Aorta (tissue), 5 donors: ENCODE measurements at places on chromosomes 1 and 21. TPM values are rescaled to one million over a fixed set of nuclear protein-coding genes. Genes with fewer than 3 reads are reported as not detected.

GRCh38 chr1:207839083-207839413 is 71.9 kb downstream of the CD34 start:
- no peak overlapping the region for H3K4me3 ChIP-seq
- H3K27me3 ChIP-seq, result no peaks in the 10 kb centered on the region
- no peaks in the 10 kb centered on the region for H3K4me1 ChIP-seq
- H3K27ac ChIP-seq, result no peak overlapping the region

DNA sequence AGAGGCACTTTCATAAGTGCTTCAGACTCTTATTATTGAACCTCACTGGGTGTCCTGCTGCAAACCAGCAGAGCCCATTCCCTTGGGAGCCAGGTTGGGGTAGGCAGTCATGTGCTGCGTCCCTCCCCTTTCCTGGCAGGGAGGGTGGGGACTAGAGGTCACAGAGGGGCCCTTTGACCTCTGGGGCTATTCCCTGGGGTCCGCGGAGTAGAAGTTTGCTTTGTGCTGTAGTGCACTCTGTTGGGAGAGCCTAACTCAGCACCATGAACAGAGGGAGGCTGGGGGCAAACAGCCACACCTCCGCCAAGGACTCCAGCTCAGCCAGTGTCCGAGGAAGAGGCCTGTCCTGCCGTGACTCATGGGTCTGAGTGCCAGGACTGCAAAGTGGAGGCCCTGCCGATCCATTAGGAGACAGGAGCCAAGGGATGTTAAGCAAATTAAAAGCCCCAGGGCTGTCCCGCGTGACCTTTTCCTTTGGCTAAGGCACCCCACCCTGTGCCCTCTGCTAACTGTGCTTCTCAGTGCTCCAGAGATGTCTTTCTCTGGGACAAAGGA is 3.0 kb upstream of the IGSF21 start:
- no peaks in the 10 kb centered on the region for H3K36me3 ChIP-seq
- H3K4me1 ChIP-seq, result no peaks in the 10 kb centered on the region
- DNase-seq, result no peak

- no peak overlapping the region for H3K4me3 ChIP-seq
- no peak overlapping the region for H3K27ac ChIP-seq
- H3K36me3 ChIP-seq, result no peaks in the 10 kb centered on the region
- DNase-seq, result no peak
- no peaks in the 10 kb centered on the region for H3K4me1 ChIP-seq
Measured at GRCh38 chr21:24681456-24681855, 925.8 kb downstream of the MRPL39 start.

- no peaks in the 10 kb centered on the region for H3K4me1 ChIP-seq
- no peaks in the 10 kb centered on the region for H3K36me3 ChIP-seq
- no peak for DNase-seq
- no peak overlapping the region for H3K27ac ChIP-seq
- H3K4me3 ChIP-seq, result no peak overlapping the region
- no peaks in the 10 kb centered on the region for H3K27me3 ChIP-seq
Measured at GRCh38 chr1:21734526-21734925, 48.4 kb downstream of the USP48 start.

GRCh38 chr1:244419024-244419423 is 32.7 kb downstream of the ADSS2 start:
- no peak overlapping the region for H3K4me3 ChIP-seq
- no peak for DNase-seq
- H3K27me3 ChIP-seq, result no peaks in the 10 kb centered on the region
- no peaks in the 10 kb centered on the region for H3K36me3 ChIP-seq
- no peaks in the 10 kb centered on the region for H3K4me1 ChIP-seq

- H3K27ac ChIP-seq, result no peak overlapping the region
- H3K27me3 ChIP-seq, result no peaks in the 10 kb centered on the region
- no peaks in the 10 kb centered on the region for H3K36me3 ChIP-seq
- H3K4me3 ChIP-seq, result peak overlapping the region; percentile 74
- H3K4me1 ChIP-seq, result no peaks in the 10 kb centered on the region
- no peak for DNase-seq
Measured at GRCh38 chr1:94540440-94541245, 916 bp downstream of the F3 start.

DNA sequence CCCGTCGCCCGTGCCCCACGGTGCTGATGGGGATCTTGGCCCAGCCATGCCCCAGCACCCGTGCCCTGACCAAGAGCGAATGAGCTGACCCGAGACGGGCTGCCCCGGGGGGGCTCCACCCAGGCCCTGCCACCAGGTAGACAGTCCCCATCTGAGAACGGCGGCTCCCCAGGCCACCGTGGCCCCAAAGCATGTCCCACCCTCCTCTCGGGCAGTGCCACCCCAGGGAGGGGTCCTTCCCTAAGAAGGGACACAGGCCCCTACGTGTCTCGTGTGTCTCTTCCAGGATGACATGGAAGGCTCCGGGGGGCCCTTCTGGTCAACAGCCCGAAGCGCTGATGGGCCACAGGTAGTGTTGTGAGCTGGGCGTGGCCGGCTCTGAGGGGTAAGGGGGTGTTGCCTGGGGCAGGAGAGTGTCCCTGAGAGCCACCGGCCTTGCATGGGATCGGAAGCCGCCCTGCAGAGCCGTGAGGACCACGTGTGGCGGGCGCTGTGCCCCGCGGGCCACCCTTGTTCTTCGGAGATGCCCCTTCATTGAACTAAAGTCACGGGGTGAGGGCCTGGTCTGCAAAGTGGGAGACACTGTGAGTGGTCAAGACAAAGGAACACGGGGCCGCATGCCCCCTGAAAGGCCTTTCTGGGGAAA is 55.0 kb downstream of the SLC19A1 start:
- H3K36me3 ChIP-seq, result peaks cover 8% of the 10 kb centered on the region
- no peaks in the 10 kb centered on the region for H3K27me3 ChIP-seq
- no peaks in the 10 kb centered on the region for H3K4me1 ChIP-seq
- no peak overlapping the region for H3K4me3 ChIP-seq

DNA sequence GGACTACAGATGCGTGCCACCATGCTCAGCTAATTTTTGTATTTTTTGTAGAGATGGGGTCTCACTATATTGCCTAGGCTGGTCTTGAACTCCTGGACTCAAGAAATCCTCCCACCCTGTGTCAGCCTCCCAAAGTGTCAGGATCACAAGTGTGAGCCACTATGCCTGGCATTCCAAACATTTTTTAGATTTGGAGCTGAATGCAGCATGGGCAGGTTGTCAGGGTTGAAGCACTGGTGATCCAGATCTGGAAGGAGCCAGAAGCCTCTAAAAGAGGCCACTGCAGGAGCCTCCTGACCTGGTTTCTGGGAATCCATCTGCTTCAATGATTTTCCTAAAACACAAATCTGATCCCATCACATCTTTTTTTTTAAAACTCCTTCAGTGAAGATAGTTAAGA is 1.8 kb upstream of the CTPS1 start:
- no peaks in the 10 kb centered on the region for H3K4me1 ChIP-seq
- no peak for DNase-seq
- H3K36me3 ChIP-seq, result no peaks in the 10 kb centered on the region
- H3K4me3 ChIP-seq, result no peak overlapping the region
- no peaks in the 10 kb centered on the region for H3K27me3 ChIP-seq

DNA sequence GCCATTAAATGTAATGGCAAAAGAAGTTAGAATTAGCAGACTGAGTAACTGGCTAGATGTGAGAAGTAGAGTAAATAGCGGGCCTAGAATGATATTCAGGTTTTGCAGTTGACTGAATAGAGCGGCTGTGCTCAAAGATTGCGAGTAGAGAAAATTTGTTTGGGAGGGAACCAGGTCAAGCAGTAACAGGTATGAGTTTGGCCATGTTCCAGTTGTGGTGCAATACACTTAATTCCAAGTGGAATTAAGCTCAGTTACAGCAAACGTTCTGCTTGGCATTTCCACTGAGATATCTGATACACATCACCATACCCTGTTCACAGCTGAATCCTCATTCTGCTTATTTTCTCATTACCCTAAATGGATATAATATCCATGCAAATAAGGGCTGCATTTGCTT is 1382.9 kb downstream of the MRPL39 start:
- no peak for DNase-seq
- no peaks in the 10 kb centered on the region for H3K36me3 ChIP-seq
- H3K4me3 ChIP-seq, result no peak overlapping the region
- no peaks in the 10 kb centered on the region for H3K4me1 ChIP-seq
- H3K27me3 ChIP-seq, result no peaks in the 10 kb centered on the region

- DNase-seq, result peak; percentile 91
- H3K36me3 ChIP-seq, result no peaks in the 10 kb centered on the region
- H3K4me1 ChIP-seq, result no peaks in the 10 kb centered on the region
- H3K27me3 ChIP-seq, result no peaks in the 10 kb centered on the region
- no peak within 1 kb of the TSS for H3K27ac ChIP-seq
Measured at GRCh38 chr1:99969729-99970621, at the start of gene SLC35A3. Gene SLC35A3, plus strand, starts transcription at chr1:99969996. Its CDS starts 23,559 bp downstream, at chr1:99993555.

DNA sequence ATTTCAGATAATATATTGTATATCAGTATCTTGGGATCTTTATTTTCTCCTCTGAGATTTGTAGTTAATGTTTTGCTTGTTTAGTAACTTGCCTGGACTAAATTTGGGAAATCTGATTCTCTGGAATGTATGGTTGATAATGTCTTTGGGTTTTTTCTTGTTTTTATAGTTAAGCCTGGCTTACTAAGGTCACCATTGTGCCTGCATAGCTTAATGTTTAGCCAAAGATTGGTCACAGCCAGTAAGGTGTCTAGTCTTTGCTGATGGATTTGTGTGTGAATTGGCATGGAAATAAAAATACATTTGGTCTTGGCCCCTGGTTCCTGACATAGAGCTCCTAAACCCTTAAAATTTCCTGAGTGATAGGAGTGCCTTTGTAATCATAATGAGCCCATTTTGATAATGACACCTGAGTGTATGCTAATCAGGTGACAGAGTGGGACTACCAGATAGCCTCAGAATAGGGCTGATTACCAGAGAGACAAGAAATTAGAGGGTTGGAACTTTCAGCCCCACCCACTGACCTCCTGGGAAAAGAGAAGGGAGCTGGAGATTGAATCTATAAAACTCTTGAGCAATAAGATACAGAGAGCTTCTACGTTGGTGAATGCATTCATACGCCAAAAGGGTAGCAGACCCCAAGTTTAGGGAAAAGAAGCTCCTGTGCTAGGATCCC is 47.9 kb upstream of the NUF2 start:
- H3K4me3 ChIP-seq, result no peak overlapping the region
- H3K27me3 ChIP-seq, result no peaks in the 10 kb centered on the region
- DNase-seq, result no peak
- H3K36me3 ChIP-seq, result no peaks in the 10 kb centered on the region

GRCh38 chr1:53135735-53136114 is 6.7 kb downstream of the SLC1A7 start:
- H3K27ac ChIP-seq, result no peak overlapping the region
- H3K4me1 ChIP-seq, result no peaks in the 10 kb centered on the region
- H3K36me3 ChIP-seq, result no peaks in the 10 kb centered on the region
- H3K4me3 ChIP-seq, result no peak overlapping the region
- DNase-seq, result no peak
- H3K27me3 ChIP-seq, result no peaks in the 10 kb centered on the region

DNA sequence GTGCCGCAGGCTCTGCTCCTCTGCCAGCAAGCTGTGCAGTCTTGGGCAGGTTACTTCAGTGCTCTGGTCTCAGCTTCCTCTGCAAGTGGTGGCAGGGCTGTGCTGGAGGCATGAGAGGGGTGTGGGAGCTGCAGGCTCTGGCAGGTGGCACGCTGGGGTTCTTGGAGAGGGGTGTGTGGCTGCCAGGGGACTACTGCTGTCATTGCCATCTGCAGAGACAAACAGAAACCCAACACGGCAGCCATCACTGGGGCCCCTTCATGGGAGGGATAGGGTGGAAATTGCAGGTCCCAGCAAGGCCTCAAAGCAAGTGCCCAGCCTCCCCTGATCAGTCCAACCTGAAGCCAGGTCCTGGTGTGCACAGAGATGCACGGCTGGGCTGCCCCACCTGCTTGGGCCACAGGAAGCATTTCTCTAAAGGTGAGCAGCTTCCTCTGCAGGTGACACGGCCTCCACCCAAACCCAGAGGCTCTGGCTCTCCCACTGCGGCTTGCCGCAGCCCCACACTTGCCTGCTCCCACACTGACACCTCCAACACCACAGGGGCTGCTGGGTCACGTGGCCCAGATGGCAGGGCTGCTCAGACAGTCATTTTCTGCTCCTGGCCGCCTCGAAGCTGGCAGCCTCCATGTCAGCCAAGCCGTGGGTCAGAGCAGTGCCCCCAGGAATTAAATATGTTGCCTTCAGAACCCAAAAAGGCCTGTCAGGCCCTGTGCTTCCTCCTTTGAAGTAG is 4.1 kb upstream of the COL6A2 start:
- DNase-seq, result peak; percentile 68
- H3K4me1 ChIP-seq, result no peaks in the 10 kb centered on the region
- H3K27me3 ChIP-seq, result no peaks in the 10 kb centered on the region
- H3K27ac ChIP-seq, result peak overlapping the region; percentile 46

GRCh38 chr1:78003882-78004718 is 639 bp upstream of the DNAJB4 start:
- H3K36me3 ChIP-seq, result no peaks in the 10 kb centered on the region
- peak overlapping the region; percentile 100 for H3K4me3 ChIP-seq
- H3K4me1 ChIP-seq, result no peaks in the 10 kb centered on the region
- peak; percentile 62 for DNase-seq

DNA sequence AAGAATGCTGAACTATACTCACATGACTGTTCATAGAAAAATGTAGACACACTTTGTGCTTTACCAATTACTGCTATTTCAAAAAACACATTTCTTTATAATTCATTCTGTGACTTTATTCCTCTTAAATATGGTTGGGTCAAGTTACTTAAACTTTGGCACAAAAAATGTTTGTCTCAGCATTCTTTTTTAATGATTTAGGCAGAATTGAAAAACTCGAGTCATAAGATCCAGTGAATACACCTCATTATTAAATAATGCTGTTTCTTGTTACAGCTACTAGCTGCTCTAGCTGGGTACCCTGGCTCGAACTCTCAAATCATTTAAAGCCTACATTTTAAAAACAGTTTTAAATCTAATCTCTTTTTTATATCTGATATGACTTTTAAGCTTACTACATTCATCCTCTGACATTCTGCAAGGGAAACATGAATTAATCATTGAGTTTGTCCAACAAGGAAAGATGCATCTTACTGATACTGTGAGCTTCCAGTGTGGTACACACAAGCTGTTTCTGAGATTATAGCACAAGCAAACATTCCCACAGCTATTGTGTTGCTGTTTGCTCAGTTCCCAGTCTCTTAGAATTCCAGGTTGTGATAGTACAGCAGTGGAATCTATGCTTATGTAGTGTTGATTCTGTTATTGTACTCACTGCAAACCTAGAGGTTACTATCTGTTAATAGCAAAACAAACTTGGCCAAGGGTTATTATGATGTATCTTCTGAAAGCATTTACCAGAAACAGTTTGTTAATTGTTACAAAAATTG is 746.5 kb downstream of the USP25 start:
- no peaks in the 10 kb centered on the region for H3K36me3 ChIP-seq
- no peak overlapping the region for H3K27ac ChIP-seq
- no peaks in the 10 kb centered on the region for H3K27me3 ChIP-seq

- no peaks in the 10 kb centered on the region for H3K27me3 ChIP-seq
- peaks cover 10% of the 10 kb centered on the region for H3K36me3 ChIP-seq
Measured at GRCh38 chr1:182575540-182576149, 13.4 kb downstream of the RNASEL start.

DNA sequence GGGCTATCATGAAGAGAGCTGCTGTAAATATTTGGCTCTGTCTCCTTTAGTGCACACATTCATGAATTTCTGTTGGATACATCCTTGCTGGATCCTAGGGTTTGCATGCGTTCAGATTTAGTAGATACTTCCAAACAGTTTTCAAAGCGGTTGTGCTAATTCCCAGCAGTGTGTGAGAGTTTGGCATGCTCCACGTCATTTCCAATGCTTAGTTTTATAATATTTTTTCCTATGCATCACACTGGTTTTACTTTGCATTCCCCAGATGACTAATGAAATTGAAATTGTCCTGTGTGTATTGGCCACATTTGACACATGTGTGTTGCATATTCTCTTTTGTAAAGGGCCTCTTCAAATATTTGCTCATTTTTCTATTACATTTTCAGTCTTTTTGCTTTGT is 18.5 kb upstream of the AADACL3 start:
- H3K27me3 ChIP-seq, result no peaks in the 10 kb centered on the region
- no peak for DNase-seq
- H3K4me3 ChIP-seq, result no peak overlapping the region
- no peaks in the 10 kb centered on the region for H3K4me1 ChIP-seq

The TEX38 gene
- total RNA-seq, result not detected

The ROR1 gene
- 30.9 TPM for total RNA-seq

The ASPM gene
- total RNA-seq, result 0.42 TPM

The DCST1 gene
- not detected for total RNA-seq
